ENCODE measurements at places on chromosomes 5 and 9. TPM values are rescaled to one million over a fixed set of nuclear protein-coding genes. Genes with fewer than 3 reads are reported as not detected.
A peak's percentile ranks its signal among the peaks of the same experiment; 100 is the strongest.

The SURF6 gene
- 10.9 TPM for total RNA-seq

GRCh38 chr9:81894891-81895290 lies 33.3 kb upstream of the SPATA31D4 start:
- no peak overlapping the region for H3K4me3 ChIP-seq
- H3K4me1 ChIP-seq: no peaks in the 10 kb centered on the region
- H3K36me3 ChIP-seq: no peaks in the 10 kb centered on the region
- H3K27me3 ChIP-seq: no peaks in the 10 kb centered on the region
- DNase-seq: no peak

The LHX3 gene
- total RNA-seq: not detected

The ITK gene
- total RNA-seq: 247 TPM

The GPR150 gene
- 1.7 TPM for total RNA-seq

The INSYN2B gene
- not detected for total RNA-seq

The PCDHGB6 gene
- total RNA-seq: not detected

DNA sequence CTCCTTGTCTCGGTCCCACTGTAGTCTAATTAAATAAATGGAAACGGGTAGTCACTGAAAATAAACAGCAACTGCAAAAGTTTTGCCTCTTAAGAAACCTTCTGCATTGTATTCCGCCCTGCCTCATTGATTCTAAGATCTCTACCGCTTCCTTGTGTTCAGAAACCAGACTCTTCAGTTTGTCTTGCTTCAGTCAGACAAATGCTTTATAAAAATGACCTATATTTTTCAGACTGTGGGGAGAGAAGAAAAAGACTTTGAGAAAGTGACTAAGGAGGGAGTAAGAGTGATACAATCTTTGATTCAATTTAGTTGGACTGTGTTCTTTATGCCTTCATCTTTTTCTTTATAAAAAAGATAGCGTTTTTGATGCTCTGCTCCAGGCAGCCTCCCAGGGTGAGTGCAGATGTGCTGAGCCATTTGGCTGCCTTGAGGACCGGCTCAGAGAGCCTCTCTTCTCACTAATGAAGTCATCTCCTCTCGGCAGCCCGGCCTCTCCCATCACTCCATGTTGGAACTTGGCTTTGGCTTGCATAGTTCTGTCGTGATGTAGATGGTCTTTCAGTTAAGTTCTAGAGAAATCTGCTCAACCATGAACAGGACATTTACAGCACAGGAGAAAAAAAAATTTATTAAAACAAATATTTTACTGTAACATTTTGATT lies 4.0 kb upstream of the VCAN start:
- H3K4me3 ChIP-seq: no peak overlapping the region
- H3K4me1 ChIP-seq: peaks cover 14% of the 10 kb centered on the region
- H3K27ac ChIP-seq: no peak overlapping the region
- H3K36me3 ChIP-seq: no peaks in the 10 kb centered on the region
- no peak for DNase-seq
- peaks cover 56% of the 10 kb centered on the region for H3K27me3 ChIP-seq

GRCh38 chr5:91235271-91235694 lies 147.8 kb downstream of the ARRDC3 start:
- H3K4me3 ChIP-seq: no peak overlapping the region
- DNase-seq: no peak
- H3K27me3 ChIP-seq: peaks cover 13% of the 10 kb centered on the region
- peaks cover 5% of the 10 kb centered on the region for H3K36me3 ChIP-seq
- H3K4me1 ChIP-seq: no peaks in the 10 kb centered on the region

DNA sequence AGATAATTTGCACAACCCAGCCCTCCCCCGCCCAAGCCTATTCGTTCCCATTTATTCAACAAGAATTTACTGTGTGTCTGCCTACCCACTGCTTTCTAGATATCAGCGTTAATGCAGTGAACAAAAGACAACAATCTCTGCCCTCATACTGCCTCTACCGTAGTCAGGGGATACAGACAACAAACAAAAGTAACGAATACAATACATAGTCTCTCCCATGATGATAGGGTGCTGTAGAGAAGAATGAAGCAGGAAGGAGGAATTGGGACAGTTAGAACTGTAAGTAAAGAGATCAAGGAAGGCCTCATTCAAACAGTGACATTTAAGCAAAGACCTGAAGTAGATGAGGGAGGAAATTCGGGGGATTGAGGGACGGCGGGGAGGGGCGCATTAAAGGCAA lies 1.7 kb downstream of the GFM2 start:
- peak overlapping the region; percentile 16 for H3K27ac ChIP-seq
- no peak for DNase-seq
- H3K4me1 ChIP-seq: peaks cover 51% of the 10 kb centered on the region
- H3K36me3 ChIP-seq: peaks cover 36% of the 10 kb centered on the region
- peak overlapping the region; percentile 58 for H3K4me3 ChIP-seq

DNA sequence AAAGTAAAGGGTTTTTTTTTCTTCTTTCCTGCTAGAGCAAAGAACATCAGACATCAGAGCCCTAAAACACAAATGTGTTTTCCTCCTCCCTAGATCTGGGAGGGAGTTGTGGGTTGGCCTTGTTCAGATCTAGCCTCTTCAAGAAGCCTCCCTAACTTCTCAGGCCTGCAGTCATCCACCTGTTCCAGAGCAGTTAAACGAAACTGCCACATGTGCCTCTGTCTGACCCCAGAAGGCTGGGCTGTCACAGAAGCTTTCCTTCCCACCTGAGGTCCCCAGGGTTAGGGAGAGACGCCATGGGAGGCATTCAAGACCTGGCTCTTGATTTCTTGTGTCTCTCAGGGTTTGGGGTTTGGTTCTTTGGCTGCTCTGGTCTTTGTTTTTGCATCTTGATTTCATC lies 87.0 kb downstream of the DAB2IP start:
- H3K4me3 ChIP-seq: no peak overlapping the region
- H3K27ac ChIP-seq: no peak overlapping the region
- no peak for DNase-seq
- peaks cover 40% of the 10 kb centered on the region for H3K27me3 ChIP-seq
- peaks cover 11% of the 10 kb centered on the region for H3K4me1 ChIP-seq

GRCh38 chr5:74337254-74337983 lies 303.1 kb downstream of the ENC1 start:
- no peak overlapping the region for H3K27ac ChIP-seq
- H3K4me1 ChIP-seq: no peaks in the 10 kb centered on the region
- no peak overlapping the region for H3K4me3 ChIP-seq
- no peaks in the 10 kb centered on the region for H3K36me3 ChIP-seq
- no peak for DNase-seq

DNA sequence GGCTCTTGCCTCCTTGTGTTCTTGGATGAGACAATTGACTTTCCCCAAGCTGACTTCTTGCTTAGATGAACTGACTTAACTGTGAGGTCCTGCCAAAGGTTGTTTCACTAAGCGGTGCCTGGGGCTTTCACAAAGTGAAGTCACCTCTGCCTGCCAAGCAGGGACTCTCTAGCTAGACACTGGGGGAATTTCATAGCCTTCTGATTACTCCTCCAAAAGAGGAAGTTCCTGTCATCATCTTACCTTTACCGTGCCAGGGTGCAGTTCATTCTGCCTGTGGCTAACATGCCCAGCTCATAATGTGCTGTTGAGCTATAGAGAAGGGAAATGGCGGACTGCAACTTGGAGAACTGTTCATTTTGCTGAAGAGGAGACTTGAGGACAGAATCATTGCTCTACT lies 472.0 kb upstream of the WWC1 start:
- DNase-seq: no peak
- H3K4me3 ChIP-seq: no peak overlapping the region
- no peak overlapping the region for H3K27ac ChIP-seq
- H3K27me3 ChIP-seq: no peaks in the 10 kb centered on the region
- H3K36me3 ChIP-seq: no peaks in the 10 kb centered on the region
- no peaks in the 10 kb centered on the region for H3K4me1 ChIP-seq

The CA9 gene
- total RNA-seq: 1.2 TPM

The PRLR gene
- total RNA-seq: not detected

DNA sequence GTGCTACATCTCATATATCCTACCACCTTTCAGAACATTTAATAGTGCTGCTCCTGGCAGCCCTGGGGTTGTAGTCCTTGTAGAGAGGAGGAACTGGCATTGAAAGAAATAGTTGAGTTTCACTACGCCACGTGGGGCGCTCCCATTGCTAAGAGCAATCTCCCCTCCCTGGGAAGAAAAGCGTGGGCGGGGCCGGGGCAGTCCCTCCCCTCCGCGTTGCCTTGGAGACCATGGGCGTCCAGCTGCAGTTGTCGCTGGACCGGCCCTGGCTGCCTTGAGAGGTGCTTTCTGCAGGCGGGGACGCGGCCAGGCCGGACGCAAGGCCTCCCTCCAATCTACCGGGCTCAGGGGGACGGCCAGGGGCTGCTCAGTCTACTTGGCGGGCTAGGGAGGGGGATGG lies 368 bp upstream of the CCDC180 start:
- no peak for DNase-seq
- peaks cover 4% of the 10 kb centered on the region for H3K27me3 ChIP-seq
- H3K27ac ChIP-seq: no peak overlapping the region
- H3K4me3 ChIP-seq: no peak overlapping the region
- peaks cover 1% of the 10 kb centered on the region for H3K36me3 ChIP-seq
- no peaks in the 10 kb centered on the region for H3K4me1 ChIP-seq

The BTNL8 gene
- total RNA-seq: not detected

The HTR4 gene
- not detected for total RNA-seq

GRCh38 chr5:38827525-38827924 lies 18.3 kb upstream of the OSMR start:
- H3K27me3 ChIP-seq: peaks cover 12% of the 10 kb centered on the region
- peaks cover 12% of the 10 kb centered on the region for H3K36me3 ChIP-seq
- peaks cover 42% of the 10 kb centered on the region for H3K4me1 ChIP-seq
- no peak for DNase-seq
- peak overlapping the region; percentile 58 for H3K27ac ChIP-seq

DNA sequence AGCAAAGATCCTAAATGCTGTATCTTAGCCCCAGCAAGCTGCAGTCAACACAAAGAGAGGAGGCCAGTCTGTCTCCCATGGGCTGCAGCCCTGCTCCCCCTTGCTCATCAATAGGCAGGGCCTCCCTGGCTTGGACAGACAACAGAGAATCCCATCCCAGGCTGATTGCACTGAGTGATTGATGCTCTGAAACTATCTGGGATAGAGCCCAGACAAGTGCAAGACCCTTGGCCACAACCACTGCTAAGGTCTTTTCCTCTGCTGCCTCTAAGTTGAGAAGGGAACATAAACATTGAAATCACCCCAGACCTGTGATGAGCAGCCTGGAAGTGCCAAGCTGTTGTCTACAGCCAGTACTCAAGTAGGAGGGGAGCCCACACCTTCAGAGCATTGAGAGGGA lies 661.0 kb upstream of the CDH18 start:
- H3K27me3 ChIP-seq: no peaks in the 10 kb centered on the region
- no peak overlapping the region for H3K27ac ChIP-seq
- H3K4me3 ChIP-seq: no peak overlapping the region
- no peaks in the 10 kb centered on the region for H3K36me3 ChIP-seq
- no peaks in the 10 kb centered on the region for H3K4me1 ChIP-seq

- H3K27ac ChIP-seq: no peak overlapping the region
- H3K36me3 ChIP-seq: peaks cover 4% of the 10 kb centered on the region
- no peak for DNase-seq
- H3K4me1 ChIP-seq: peaks cover 18% of the 10 kb centered on the region
Measured at GRCh38 chr5:173243831-173244305, 8.9 kb upstream of the NKX2-5 start.

DNA sequence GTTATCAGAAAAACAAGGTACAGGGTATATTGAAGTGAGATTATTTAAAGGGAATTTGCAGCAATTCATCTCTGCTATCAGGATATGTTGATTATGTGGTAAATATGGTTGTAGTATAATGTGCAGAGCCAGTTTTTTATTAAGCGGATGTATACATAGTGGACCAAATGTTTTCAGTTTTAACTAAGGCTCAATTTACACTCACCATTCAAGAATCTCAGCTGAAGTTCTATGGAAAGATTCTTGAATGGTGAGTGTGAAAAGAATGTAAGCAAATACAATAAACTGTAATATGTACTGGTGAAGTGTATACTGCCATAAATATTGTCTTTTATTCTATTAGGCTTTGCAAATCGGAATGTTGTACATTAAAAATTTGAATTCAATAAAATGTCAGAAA lies 895.9 kb upstream of the CDH10 start:
- no peak overlapping the region for H3K4me3 ChIP-seq
- H3K36me3 ChIP-seq: no peaks in the 10 kb centered on the region
- no peak overlapping the region for H3K27ac ChIP-seq
- no peaks in the 10 kb centered on the region for H3K27me3 ChIP-seq

- no peaks in the 10 kb centered on the region for H3K27me3 ChIP-seq
- H3K36me3 ChIP-seq: no peaks in the 10 kb centered on the region
- peaks cover 4% of the 10 kb centered on the region for H3K4me1 ChIP-seq
- no peak overlapping the region for H3K27ac ChIP-seq
Measured at GRCh38 chr5:147170603-147171002, 64.2 kb upstream of the STK32A start.

- H3K4me1 ChIP-seq: no peaks in the 10 kb centered on the region
- no peaks in the 10 kb centered on the region for H3K36me3 ChIP-seq
- no peak for DNase-seq
- H3K4me3 ChIP-seq: no peak overlapping the region
- no peaks in the 10 kb centered on the region for H3K27me3 ChIP-seq
Measured at GRCh38 chr5:125411744-125412560, 665.5 kb upstream of the ZNF608 start.

- no peak for DNase-seq
- H3K27me3 ChIP-seq: peaks cover 4% of the 10 kb centered on the region
- H3K27ac ChIP-seq: no peak overlapping the region
- no peak overlapping the region for H3K4me3 ChIP-seq
- no peaks in the 10 kb centered on the region for H3K4me1 ChIP-seq
Measured at GRCh38 chr9:134275375-134275774, 50.9 kb upstream of the RXRA start.

The CDH9 gene
- total RNA-seq: not detected

DNA sequence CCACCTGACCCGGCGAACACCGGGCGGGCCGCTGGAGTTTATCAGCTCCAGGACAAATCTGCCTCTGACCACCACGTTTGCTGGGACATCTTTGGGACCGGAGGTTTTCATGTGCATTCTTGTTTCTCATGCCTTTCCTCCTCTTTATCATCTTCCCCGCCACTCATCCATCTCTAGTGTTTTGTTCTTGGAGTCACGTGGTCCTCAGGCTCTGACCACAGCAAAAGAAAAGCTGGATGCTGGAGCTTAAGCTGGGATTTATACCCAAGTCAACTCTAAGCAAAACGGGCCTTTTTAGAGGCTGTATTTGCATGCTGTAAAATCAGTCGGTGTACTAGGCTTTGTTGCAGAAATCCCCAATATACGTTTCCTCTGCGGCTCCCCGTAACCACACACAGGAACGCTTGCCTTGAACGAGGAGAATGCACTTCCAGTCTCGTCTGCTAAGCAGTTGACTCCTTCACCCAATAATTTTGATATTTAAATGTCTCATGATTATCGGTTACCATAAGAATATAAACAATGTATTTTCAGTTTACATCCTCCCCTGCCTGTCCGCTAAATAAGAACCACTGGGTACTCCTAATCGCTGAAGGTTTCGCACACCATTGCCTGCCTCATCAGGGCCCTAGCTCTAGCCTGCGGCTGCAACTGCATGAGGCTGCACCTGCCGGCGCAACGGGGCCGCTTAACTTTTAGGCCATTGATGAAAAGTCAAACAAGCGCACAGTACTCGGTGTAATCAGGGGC lies 560 bp upstream of the NDUFS6 start:
- H3K4me3 ChIP-seq: peak overlapping the region; percentile 100
- H3K27ac ChIP-seq: peak overlapping the region; percentile 99
- H3K27me3 ChIP-seq: no peaks in the 10 kb centered on the region
- no peak for DNase-seq
- H3K36me3 ChIP-seq: peaks cover 61% of the 10 kb centered on the region
- H3K4me1 ChIP-seq: peaks cover 49% of the 10 kb centered on the region
